Fibroblast of skin of right quadriceps (primary cell): ENCODE measurements at places on chromosomes 6 and 20.
A peak's percentile ranks its signal among the peaks of the same experiment; 100 is the strongest.

GRCh38 chr6:11486486-11486885 lies 51.1 kb upstream of the TMEM170B start:
- DNase-seq = no peak

- peak; percentile 11 for DNase-seq
Observed at GRCh38 chr20:26209171-26209941, 512.7 kb upstream of the ZNF337 start.

DNA sequence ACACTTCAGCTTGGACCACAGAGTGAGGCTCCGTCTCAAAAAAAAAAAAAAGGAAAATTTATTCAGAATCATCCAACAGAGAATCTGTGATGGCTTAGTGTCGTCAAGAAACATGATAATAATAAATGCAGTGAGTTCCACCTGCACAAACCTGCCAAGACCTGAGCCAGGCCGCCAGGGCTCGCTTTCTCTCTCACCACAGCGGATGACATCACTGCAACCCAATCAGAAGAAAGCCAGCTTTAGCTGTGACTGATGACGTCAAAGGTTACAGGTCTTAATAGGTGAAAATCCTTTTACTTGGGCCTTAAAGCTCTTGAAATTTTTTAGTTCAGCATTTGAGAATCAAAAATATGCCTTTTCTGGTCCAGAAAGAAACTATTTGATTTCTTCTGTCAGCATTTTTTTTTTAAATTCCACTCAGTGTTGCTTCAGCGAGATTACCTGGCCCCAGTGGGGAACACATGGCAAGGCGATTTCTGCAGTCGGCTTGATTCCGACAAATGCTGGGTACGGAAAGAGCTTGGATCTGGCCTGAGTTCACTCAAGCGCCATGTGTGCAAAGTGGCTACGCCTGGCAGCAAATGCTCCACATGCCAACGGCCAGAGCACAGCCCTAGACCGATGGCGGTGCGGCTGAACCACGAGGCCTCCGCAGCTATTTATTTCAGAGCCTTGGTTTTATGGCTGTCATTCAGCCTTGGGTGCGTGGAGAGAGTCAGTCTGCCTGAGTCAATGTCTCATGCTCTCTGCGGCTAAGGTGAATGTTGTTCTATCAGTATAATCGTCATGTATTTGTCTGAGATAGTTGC lies 105.7 kb upstream of the QKI start:
- DNase-seq = no peak

DNA sequence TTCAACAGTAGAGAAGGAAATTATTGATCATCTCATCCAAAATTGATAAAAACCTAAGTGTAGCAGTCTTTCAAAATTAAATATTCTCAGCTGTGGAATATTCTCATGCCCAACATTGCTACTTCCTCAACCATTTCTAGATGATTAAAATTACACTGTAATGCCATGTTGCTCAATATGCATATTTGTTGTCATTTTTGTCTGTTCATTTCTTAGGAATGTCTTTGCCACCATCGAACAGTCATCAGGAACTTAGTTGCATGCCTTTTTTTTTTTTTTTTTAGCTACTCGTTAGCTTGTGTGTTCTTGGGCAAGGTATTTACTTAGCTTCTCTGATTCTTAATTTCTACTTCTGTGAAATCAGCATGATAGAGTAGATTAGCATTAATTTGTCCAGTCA lies 188.6 kb downstream of the DTNBP1 start:
- DNase-seq = peak; percentile 70

GRCh38 chr6:123016431-123017103 lies 20.5 kb downstream of the CLVS2 start:
- no peak for DNase-seq

GRCh38 chr20:582204-582603 lies 27.9 kb downstream of the TCF15 start:
- DNase-seq = no peak

- no peak for DNase-seq
Observed at GRCh38 chr20:11281240-11281639, 607.4 kb upstream of the JAG1 start.

DNA sequence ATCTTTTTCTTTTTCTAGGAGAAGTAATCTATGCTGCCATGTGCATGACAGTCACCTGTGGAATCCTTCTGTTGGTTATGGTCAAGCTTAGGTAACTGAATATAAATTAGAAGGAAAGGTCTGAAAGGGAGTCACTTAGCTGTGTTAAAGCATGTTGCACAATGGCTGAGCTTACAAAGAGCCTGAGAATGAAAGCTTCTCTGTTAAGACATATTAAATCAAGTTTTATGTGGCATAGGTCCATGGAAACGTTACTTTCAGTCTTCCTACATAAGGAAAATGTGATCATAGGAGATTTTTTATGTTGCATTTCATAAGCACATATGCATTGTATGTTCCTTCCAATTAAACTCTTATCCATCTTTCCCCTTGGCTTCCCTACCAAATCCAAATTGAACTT lies 72.1 kb downstream of the GFRAL start:
- peak; percentile 28 for DNase-seq

DNA sequence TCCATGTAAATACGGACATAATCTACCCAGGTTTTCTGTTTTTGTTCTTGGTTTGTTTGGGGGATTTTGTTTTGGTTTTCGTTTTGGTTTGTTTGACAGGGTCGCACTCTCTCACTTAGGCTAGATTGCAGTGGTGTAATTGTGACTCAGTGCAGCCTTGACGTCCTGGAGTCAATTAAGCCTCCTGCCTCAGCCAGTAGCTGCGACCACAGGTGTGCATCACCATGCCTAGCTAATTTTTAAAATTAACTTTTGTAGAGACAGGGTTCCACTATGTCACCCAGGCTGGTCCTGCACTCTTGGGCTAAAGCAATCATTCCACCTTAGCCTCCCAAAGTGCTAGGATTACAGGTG lies 37.8 kb upstream of the EYA4 start:
- DNase-seq = no peak

DNA sequence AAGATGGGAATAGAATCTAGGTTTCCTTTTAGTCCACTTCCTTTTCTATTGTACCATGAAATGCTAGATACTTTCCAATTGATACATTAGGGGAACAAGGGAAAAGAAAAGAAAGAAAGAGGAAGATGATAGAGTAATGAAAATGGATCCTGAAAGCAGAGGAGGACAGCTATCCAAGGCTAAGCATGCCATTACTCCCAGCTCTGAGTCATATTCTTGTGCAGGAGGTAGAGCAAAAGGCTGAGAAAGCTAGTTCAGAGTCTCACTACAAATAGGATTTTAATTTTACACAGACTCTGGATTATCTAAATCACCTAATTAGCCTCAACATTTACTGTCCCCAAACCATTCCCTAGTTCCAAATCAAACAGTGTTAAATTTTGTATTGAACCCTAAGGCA lies 23.6 kb downstream of the RWDD2A start:
- no peak for DNase-seq

DNA sequence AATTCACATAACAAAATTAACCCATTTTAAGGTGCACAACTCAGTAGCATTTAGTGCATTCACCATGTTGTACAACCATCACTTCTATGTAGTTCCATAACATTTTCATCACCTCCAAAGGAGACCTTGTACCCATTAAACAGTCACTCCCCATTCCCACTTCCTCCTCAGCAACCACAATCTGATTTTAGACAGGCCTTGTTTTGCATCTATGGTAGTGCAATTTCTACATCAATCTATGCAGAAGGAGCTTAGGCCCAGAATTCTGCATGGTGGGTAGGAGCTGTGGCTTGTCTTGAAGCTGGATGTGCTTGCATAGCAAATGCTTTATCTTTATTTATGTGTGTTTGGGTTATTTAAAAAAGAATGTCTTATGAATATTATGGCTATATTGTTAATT lies 13.5 kb upstream of the HLA-DQA1 start:
- no peak for DNase-seq

- no peak for DNase-seq
Observed at GRCh38 chr20:43583133-43583864, 7.4 kb upstream of the IFT52 start.

DNA sequence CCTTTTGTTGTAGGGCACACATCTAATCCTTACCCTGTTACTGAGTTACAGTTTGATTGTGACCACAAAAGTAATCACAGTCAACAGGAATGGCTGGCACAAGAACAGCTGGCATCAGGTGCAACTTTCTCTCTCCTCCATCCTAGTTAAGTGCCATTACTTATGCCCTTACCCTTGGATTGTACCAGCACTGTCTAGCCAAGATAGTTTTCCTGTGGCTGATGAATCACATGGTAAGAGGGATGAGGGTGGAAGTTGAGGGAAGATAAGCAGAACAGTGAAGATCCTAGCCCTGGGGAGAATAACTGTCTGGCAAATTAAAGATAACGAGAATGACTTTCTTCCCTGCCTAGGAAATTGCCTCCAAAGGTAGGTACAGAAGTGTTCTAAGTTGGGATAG lies 42.0 kb downstream of the RNF217 start:
- no peak for DNase-seq

DNA sequence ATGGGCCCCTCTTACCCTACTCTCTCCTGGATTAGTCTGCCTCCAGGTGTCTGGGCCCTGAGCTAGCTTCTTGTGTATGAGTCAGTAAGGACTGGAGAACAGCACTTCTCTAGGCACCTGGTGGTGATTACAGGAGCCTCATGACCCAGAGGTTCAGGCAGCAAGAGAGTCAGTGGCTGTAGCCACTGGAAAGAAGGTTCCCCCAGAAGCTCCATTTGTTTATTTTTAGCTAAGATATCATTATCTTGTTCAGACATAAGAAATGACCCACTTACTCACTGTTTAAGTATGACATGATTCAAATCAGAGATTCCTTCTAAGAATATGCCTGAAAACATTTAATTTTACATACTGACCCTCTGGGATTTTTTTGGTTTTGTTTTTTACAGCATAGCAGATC lies 23.6 kb upstream of the SLC4A11 start:
- DNase-seq = peak; percentile 30

DNA sequence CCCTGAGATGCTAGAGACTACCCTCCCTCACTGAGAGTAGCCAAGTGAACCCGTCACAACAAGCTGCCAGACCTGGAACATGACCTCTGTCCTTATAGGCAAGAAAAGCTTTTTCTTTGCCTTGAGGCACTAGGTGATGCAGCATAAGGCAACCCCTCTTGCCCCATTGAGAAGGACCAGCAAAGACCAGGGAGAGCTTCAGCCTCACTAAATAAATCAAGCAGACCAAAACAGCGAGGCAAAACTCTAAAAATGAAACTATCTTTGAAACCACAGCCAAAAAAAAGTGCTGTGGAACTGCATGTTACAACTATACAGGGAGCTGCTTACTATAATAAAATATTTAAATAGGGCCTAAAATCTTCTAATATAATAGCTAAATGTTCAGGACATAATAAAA lies 62.6 kb upstream of the FAM83B start:
- no peak for DNase-seq

GRCh38 chr6:33313105-33313708 lies 671 bp downstream of the TAPBP start:
- DNase-seq = peak; percentile 27

DNA sequence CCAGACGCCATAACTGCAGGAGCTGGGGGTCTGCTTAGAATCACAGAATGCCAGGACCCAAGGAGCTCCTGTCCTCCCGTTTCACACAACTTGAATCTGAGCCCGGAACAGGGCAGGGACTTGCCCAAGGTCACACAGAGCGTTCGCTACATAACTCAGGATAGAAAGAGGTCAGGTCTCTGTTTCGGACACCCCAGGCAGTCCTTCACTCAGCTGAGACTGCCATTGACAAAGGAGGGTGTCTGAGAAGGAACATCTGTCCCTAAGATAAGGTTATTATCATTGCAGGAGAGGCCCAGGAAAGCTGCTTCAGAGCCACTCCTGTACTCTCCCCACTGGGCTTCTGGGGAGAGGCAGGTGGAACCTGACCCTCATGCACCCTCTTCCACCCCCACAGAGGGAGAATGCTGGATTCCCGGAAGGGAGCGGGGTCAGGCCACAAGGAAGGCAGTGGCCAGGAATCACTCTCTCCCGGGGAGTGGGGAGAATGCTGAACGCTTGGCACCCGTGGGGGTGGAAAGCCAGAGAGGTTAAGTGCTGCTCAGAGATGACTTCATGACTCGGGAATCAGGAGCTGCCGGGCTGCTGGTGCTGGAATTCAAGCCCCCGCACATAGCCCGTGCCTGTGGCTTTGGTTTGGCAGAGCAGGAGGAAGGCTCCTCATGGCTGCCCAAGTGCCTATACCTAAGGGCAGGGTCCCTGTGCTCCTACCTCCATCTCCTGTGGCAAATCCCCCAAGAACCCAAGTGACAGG lies 10.7 kb downstream of the SDC4 start:
- DNase-seq = peak; percentile 90

- DNase-seq = no peak
Observed at GRCh38 chr20:34301587-34302311, 1.4 kb downstream of the AHCY start.

DNA sequence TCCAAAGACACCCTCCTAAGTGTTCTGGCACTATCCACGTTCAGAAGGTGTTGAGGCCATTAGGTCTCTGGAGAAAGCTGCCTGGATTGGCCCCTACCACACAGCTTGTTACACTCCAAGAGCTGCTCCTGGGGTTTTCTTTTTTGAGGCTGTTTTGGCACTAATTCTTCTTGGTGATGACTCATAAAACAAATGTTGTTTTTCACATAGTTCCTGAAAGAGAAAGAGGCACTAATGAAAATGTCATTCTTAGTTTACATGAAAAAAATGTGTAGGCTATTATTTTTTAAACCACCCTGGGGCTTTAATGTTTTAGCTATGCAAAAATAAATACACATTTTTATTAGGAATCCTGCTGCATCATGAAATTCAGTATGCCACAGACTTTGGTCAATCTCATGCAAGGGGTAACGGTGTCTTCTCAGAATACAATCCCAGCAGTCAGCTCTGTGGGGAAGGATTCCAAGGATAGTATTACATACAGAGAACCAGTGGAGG lies 38.1 kb downstream of the TBPL1 start:
- peak; percentile 84 for DNase-seq

- DNase-seq = peak; percentile 92
Observed at GRCh38 chr6:135576055-135576454, 78.5 kb upstream of the AHI1 start.

DNA sequence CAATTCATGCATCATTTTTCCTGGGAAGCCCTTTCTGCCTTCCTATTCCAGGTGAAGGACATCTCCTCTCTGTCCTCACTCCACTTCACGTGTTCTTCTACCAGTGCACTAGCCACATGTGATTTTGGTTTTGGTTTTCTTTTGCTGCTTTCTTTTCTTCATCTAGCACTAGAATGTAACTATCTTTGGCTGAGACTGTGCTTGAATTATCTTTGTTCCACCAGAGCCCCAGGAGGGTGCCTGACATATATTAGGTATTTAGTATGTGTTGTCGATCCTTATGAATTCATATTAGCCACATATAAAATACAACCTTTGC lies 79.9 kb downstream of the VGLL2 start:
- no peak for DNase-seq

GRCh38 chr6:114619621-114620200 lies 276.9 kb upstream of the HS3ST5 start:
- no peak for DNase-seq

DNA sequence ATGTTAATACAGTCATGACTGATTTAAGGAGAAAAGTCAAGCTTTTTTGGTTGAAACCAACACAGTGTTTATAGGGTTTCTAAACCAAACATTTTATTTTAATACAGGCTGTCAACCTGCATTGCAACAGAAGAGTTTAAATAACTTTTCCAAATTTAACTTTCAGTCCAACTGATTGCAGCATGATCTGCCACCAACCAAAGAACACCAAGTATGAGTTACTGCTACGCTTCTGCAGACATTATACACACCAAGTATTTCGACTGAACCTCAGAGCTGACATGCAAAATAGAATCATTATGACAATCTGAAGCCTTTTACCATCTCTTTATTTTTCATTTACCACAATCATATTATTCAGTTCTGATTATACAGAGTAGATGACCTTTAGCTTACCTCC lies 151.2 kb upstream of the DST start:
- no peak for DNase-seq

GRCh38 chr6:38436726-38437465 lies 202.8 kb downstream of the BTBD9 start:
- DNase-seq = peak; percentile 68

- DNase-seq = peak; percentile 22
Observed at GRCh38 chr6:33075568-33076405, at the start of gene HLA-DPB1. TSS of gene HLA-DPB1 (plus strand) at chr6:33075990. CDS start at chr6:33076042, 52 bp downstream.
